Stimulated activated CD4-positive, alpha-beta T cell treated with anti-CD3 and anti-CD28 coated beads, Interleukin-1b, Interleukin-23, amount 100 ng/mL, for 4 hours (primary cell): ENCODE measurements at places on chromosomes 7 and 10.

DNA sequence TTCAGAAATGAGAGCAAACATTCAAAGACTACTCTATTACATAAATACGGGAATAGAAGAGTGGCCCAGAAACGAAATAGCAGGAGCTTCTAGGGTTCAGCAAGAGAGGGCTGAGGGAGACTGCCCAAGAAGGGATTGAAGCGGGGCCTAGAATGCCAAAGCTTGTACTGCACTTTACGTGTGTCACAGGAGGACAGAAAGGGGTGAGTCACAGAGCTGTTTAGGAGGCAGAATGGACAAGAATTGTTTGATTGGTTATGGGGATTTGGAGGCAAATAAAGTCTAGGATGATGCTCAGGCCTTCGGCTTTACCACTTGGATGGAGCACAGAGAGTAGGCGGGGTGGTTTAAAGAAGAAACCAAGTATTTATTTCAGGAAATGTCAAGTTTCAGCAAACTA lies 11.3 kb upstream of the FXYD4 start:
- DNase-seq = no peak

- DNase-seq = no peak
These were observed 352.6 kb upstream of the GALNT17 start for GRCh38 chr7:70779321-70779720.

GRCh38 chr7:23759671-23760391 lies 49.8 kb downstream of the STK31 start:
- no peak for DNase-seq

DNA sequence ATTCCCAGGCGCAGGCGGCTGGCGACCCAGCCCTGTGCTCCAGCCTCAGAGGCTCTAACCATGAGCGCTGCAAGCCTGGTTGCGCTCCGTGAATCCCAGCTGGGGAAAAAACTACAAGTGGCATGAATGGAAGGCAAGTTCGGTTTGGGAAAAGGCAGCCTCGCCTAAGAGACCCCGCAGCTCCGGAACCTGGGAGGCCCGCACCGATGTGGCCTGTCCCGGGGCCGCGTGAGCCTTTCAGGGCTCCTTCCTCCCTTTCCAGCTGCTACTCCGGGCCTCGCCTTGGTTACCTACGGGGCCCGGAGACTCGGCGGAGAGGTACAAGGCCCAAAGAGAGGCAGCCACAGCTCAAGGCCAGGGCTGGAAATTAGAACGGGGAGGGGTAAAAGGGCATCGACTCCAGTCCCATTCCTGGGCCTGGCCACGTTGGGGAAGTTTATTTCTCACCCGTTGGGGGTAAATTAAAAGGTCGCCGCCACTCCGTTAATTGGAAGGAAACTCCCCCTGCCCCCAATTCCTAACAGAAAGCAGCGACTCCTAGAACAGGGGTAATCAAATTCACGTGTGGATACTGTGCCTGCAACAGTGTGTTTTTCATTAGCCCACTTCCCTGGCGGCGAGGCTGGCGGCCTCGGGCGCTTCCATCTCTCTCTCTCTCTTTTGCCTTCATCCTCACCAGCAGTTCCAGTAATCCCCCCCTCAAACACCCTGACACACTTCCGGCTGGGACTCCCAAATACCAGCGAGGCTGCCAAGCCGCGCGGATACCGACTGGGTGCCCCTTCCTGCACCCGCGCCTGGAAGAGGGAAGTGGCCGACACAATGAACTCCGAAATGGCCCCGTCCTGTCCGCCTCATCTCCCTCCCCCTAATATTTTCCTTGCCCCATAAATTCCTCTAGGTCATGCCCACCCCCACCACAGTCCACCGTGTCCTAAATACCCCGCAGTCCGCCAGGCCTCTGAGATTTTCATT lies 1.5 kb upstream of the HOXA9 start:
- DNase-seq = no peak

DNA sequence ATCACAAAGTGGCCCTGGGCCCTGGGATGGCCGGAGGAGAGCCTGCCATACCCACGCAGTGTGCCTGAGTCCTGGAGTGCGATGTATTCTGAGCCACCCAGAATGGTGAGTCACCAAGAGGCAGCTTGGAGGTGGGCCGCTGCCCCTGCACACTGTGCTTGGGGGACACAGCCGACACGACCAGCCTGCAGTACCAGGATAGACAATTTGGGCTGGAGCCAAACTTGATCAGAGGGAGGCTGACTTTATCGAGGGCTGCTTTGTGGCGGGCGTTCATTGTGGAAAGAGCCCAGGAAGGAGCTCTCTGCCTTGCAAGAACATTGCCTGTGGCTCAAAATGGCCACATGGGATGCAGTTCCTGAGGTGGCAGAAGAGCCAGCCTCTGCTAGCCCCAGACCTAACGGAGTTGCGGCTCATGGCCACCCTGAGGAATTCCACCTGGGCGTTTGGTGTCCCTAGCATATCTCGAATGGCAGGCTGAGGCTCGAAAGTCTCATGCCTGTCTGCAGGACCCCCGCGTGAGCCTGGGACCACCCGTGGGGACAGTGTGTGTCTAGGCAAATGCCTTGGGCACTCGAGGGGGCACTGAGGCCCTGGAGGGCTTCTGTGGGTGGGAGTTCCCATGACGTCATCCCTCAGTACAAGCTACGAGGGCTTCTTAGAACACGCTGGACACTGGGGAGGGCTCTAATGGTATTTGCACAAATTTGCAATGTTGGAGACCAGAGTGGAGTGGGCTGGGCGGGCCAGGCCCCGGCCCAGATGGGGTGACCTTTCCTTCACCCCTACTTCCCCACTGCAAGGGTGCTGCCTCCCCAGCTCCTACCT lies 79.7 kb downstream of the LHPP start:
- no peak for DNase-seq

DNA sequence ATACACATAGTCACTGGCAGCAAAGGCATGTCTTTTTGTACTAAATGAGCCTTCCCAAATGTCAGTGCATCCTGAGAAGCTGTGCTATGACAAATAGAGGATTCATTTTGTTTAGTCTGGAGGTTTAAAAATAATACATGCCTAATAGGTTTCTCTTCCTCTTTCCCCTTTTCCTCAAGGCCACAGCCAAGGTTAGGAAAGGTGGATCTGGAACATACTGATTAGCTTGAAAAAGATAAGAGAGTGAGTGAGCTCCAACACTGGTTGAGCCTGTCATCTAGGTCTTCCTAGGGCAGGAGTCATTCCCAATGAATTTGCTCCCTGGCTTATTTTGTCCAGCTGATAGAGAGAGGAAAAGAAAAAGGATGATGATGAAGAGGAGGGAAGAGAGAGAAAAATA lies 14.4 kb upstream of the SP4 start:
- no peak for DNase-seq

GRCh38 chr7:20700453-20701227 lies 85.2 kb downstream of the ABCB5 start:
- no peak for DNase-seq

DNA sequence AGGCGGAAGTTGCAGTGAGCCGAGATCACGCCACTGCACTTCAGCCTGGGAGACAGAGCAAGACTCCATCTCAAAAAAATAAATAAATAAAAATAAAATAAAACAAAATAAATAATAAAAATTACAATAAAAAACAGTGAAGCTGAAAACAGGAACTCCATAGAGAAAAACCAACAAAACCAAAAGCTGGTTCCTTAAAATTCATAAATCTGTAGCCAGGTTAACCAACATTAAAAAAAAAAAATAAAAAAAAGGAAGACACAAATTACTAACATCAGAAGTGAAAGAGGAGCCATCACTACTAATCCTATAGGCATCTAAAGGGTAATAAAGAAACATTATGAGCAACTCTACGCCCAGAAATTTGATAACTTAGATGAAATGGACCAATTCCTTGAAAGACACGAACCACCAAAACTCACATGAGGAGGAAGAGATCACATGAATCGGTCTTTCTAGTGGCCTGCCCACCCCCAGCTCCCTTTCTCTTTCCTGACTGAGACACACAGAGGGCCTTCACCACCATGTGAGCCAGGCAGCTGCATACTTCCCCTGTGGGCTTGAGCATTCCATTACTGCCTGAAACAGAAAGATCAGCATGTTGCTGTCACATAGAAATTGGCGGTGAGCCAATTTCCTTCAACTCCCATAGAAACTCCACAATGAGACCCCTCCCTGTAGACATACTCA lies 208.7 kb downstream of the MAD1L1 start:
- no peak for DNase-seq
